HT1080 (cell line): ENCODE measurements at places on chromosomes 1 and 21.

GRCh38 chr1:100511058-100511457 lies 26.9 kb upstream of the GPR88 start:
- no peak for DNase-seq

DNA sequence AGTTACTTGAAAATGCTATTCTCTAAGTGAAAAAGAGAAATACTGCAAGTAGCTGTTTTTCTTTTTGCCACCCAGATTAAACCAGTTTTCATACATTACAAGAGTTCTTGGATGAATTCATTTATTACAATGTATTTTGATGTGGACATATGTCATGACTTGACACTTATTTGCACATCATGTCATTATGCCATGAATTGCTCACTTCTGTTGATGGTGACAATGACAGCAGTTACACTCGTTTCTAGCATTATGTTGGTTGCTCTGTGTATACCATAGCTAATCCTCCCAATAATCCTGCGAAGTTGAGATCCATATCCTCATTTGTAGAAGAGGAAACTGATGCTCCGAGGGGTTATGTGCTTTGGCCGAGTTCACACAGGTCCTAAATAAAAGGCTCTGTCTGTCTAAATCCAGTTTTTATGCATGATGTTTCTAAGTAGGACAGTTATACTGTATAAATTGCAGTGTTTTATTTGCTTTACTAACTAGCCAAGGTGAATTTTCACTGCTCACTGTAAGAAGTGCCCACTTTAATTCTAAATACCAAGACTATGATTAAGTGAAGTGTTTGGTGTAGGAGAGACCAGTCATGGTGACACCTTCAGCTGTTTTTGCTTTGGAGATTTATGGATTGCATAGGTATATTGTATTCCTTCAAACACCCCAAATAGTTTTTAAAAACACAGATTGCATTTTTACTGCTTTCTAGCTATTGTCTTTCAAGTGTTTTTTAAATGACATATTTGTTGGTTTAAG lies 56.7 kb downstream of the PRDM2 start:
- DNase-seq, result no peak

DNA sequence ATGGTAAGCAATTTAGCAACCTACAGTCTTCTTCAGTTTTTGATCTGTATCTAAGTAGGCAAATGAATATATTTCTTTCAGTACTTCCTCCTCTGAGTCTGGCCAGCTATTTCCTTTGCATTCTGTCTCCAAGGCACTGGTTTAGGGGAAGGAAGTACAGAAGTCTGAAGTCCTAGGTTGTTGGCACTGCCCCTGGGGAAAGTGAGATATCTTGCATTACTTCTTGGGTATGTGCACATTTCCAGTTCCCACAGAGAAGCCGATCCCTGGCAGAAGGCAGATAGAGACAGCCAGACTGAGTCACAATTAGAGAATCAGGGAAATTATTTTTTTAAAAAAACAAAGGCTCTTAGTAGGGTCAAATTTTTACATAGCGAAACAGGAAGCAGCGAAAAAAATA lies 98.8 kb downstream of the RASAL2 start:
- peak; percentile 85 for DNase-seq

- no peak for DNase-seq
These were observed 470.8 kb downstream of the LMO4 start for GRCh38 chr1:87799451-87799850.

DNA sequence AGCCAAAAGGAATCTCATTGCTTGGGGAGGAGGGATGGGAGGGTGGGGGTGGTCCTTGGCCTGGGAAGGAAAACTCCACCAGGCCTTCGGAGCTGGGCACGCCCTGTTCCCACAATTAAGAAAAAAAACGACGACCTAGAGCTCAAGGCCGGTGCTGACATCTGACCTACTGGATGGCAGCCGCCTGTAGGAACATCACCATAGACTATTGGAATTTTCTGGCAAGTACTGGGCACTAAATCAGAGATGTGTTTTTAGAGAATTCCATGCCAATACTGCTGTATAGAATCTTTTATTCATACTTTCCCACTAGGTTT lies 729 bp downstream of the NADK start:
- peak; percentile 37 for DNase-seq

DNA sequence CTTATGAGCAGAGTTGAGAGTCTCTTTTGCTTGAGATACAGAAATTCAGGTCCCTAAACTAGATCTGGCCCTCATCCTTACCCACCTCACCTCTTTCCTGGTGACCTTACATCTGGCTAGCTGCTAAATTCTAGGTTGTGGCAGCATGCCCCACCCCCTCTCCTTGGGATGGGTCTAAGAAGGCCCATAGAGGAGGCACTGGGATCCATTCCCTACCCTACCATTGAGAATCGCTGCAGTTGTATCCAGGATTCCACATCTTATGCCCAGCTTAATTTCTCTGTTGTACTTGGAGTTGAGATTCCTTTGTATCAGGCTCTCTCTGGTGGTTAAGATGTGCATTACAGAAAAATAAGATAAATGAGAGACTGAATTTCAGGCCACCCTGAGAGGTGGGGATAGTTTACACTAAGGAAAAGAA lies 9.5 kb upstream of the TMEM39B start:
- peak; percentile 61 for DNase-seq

DNA sequence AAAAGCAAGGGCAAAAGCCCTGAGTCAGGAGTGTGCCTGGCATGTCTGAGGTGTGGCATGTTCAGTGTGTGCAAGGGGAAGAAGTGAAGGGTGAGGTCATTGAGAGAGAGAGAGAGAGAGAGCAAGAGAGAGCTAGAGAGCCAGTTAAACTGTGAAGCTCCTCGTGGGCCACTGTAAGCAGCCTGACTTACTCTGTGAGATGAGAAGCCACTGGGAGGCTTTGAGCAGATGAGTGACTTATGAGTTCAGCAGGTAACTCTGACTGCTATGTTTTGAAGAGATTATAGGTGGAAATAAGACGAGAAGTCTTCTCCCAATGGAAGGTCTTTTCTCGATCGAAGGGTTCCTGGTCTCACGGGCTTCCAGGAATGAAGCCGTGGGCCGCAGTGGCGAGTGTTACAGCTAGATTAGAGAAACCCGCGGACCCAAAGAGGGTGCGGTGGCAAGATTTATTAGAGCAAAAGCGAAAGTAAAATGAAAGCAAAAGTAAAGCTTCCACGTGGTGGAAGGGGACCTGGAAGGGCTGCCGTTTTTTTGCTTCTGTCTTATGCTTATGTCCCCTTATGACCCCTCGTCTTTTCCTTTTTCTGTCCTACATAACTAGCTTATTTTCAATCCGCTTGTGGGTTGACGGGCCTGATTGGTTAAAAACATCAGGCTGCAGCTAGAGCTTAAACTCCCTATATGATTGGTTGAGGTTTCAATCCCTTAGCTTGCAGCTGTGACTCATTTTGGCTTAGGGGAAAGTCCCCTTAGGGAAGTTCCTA lies 323.1 kb upstream of the FAM78B start:
- DNase-seq, result peak; percentile 85

GRCh38 chr1:57590978-57591377 lies 167.1 kb upstream of the DAB1 start:
- peak; percentile 10 for DNase-seq
